Small intestine (tissue), 16 donors: ENCODE measurements at places on chromosomes 1 and 21.

- no peak for DNase-seq
These were observed 24.5 kb downstream of the RAB7B start for GRCh38 chr1:205978676-205979075.

- DNase-seq, result no peak
These were observed 223.6 kb upstream of the JUN start for GRCh38 chr1:59007429-59007819.

DNA sequence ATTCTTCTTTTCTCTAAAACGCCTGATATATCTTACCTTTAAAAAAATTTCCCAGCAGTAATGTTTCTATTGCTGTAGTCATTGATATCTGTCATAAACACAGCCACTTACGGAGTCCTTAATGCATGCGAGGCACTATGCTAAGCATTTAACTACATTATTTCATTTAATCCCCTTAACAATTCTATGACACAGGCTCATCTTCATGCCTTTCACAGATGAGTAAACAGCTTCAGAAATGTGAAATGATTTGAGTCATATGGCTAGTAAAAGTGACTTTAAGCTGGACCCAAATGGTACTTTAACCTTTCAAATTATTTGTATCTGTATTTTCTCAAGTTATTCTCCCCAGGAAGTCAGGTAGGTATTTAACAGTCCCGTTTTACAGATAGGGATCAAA is 125.1 kb upstream of the FGGY start:
- DNase-seq, result no peak

DNA sequence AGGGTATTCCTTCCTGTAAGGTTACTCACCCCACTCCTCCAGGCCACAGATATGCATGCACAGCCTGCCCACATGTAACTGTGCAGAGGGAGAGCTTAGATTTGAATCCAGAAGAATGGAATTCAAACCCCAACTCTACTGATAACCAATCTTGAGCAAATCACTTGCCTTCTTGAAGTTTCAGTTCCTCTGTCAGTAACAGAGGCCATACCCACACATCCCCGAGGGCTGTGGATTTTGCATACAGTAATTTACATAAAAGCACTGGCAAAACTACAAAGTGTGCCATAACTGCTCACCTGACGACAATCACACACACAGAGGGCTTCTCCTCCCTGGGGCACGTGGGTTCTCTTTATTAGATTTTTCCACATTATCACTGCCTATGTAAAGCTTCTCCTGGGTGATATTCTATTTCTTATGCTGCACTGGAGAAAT is 18.6 kb downstream of the CD247 start:
- no peak for DNase-seq

GRCh38 chr21:38492007-38492406 is 6.3 kb downstream of the ERG start:
- DNase-seq, result no peak

- no peak for DNase-seq
These were observed 38.1 kb downstream of the HSD3B2 start for GRCh38 chr1:119453021-119453420.

- no peak for DNase-seq
These were observed 85.7 kb upstream of the KRTAP19-8 start for GRCh38 chr21:31124010-31124409.

DNA sequence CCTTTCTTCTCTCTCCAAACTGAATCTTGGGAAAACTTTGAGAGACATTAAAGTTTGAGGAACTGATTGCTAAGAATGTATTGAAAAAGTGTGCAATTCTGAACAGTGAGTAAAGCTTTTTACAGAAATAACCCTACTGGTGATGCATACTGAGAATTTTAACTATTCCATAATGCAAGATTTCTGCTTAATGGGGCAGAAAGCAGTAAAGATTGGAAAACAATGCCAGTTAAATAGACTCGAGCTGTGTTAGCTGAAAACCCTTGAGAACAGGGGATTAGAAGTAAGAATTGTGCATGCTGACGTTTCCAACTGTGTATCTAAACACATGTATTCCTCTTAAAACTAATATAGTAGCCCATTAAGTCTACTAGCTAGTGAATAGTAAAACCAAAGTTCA is 1500.2 kb upstream of the PRMT6 start:
- DNase-seq, result no peak

GRCh38 chr1:28144203-28145135 is 32.0 kb downstream of the PTAFR start:
- no peak for DNase-seq

- DNase-seq, result no peak
These were observed 408.4 kb downstream of the NTNG1 start for GRCh38 chr1:107549152-107549810.

DNA sequence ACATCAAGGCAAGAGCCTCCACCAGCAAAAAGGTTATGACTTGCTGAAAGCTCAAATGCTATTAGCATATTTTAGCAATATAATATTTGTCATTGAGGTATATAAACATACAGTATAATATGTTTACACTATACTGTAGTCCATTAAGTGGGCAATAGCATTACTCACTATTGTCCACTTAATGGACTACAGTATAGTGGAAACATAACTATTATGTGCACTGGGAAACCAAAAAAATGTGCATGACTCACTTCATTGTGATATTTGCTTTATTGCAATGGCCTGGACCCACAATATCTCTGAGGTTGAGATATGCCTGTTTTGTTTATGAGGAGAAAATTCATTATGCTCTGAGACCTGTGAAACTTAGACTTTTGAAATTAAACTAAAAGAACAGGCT is 300.0 kb downstream of the BARHL2 start:
- no peak for DNase-seq

- DNase-seq, result no peak
These were observed 226.6 kb upstream of the ZRANB2 start for GRCh38 chr1:71307451-71307850.

- DNase-seq, result no peak
These were observed 391.1 kb downstream of the PLPP3 start for GRCh38 chr1:56188221-56188620.
